ENCODE measurements at places on chromosomes 11 and 22.
A peak's percentile ranks its signal among the peaks of the same experiment; 100 is the strongest.

DNA sequence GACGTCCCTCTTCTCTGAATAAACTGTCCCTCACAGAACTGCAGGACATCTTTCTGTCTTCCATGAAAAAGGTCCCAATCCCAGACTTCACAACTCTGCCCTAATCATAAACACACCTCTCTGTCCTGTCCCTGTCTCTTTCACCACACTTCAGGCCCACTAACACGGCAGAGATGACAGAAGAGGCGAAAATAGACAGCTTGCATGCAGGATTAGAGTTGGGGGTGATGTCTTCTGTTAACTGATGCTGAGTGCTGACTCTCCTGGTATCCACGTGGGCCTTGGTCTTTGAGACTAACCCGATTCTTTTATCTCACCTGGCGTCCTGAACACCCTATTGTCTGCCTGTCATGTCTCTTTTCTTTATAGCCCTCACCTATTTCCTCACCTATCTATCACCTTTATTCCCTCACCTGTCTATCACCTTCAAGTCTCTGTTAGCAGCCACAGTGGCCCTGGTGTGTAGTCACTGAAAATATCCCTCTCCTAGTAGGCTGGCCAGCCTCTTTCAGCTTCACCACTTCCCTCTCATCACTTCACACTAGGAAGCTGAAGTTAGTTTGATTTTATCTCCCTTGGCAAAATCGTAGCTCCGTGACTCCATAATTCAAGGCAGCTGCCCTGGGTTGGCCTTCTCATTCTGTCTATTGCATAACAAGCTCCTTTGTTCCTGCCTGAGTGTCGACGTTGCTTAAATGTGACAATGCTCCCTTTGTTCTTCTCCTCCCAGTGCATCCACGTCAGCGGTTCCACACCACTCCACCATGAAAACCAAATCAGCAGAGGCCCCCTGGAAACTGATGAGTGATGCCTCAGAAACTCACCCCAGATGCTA is 30.6 kb upstream of the DRD2 start:
- no peak for DNase-seq

DNA sequence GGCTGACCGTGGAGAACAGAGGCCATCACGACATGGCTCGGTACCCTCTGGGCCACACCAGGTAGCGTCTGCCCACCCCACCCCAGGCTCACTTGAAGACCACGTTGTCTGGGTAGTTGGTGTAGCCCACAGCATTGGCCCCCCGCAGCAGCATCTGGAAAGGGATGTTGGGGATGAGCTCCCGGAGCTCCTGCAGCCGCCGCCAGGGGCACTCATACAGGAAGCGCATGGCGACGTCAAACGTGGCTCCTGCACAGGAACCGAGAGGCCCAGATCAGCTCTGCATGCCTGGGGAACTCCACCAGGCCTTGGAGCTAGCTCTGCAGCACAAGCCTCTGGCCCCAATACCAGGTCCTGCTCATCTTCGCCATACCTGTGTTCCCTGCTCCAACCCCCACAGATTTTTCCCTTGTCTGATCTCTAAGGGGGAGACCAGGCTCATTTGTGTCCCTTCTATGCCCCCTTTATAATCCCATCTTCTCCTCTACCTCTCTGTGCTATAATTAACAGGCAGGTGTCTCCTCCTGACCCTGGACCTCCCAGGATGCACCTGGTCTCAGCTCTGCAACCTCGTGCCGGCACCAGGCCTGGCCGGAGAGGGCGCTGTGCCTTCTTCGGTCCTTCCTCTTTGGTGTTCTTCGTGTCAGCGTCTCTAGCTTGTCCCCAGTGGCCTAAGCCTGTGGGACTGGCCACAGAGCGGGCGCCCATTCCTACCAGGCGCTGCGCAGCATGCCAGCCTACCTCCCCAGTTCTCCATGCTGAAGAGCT is 5.0 kb upstream of the LRFN4 start:
- no peak for DNase-seq

- no peak for DNase-seq
Measured at GRCh38 chr11:63909591-63910506, 7.1 kb downstream of the RCOR2 start.

GRCh38 chr11:115244296-115244695 is 259.9 kb downstream of the CADM1 start:
- no peak for DNase-seq

DNA sequence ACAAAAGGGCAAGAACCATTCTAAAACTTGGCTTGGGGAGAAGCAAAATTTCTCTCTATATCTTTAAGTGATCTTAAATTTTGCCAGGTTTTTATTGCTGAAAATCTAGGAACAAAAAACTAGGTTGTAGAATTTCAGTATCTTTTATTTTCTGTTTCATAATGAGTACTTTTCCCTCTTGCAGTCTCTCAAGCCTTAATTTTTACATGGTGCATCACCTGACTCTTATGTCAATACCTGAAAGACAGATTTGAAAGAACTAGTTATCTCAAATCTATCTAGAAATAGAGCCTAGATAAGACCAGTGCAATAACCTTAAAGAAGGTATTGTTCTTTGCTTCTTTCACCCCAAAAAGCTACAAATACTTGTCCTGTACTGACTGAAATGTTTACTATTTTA is 122.1 kb downstream of the TRIM44 start:
- no peak for DNase-seq

DNA sequence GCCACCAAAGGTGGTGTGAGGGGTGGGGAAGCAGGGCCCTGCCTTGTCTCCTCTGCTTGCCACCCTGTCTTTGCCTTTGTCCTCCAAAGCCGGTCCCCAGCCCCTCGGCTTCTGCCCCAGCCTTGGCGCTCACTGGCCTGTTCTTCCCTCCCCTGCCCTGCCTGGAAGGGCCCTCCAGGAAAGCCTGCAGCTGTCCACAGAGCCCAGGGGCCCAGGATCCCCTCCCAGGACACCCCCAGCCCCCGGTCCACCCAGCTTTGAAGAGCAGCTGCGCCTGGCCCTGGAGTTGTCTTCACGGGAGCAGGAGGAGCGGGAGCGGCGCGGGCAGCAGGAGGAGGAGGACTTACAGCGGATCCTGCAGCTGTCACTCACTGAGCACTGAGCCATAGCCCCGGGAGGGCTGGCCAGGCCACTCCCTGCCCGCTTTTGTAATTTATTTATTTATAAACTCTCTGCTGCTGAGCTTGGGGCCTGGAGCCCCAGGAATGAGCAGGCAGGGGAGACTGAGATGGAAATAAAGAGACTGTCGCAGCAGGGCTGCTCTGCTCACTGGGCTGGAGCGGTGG is 1.3 kb upstream of the SSH3 start:
- DNase-seq: peak; percentile 85

DNA sequence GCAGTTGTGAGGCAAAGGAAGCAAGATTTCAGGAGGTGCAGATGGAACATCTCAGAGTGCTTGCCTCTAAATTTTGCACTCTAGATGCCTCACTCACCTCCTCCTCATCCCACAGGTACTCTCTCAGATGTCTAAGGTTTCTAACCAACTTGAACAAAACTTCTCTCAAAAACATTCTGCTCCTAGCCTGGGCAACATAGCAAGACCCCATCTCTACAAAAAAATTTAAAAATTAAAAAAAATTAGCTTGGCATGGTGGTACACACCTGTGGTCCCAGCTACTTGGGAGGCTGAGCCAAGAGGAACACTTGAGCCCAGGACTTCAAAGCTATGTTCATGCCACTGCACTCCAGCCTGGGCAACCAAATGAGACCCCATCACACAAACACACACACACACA is 4.2 kb downstream of the ZNF280A start:
- DNase-seq: no peak

Measured in mesenchymal stem cell (in vitro differentiated cells and primary cell).